Right ventricle myocardium inferior (tissue), 1 donor: ENCODE measurements at places on chromosomes 7 and 10. TPM values are rescaled to one million over a fixed set of nuclear protein-coding genes. Genes with fewer than 3 reads are reported as not detected.

GRCh38 chr10:80207768-80208370 lies 2.5 kb upstream of the ANXA11 start:
- no peak for DNase-seq

- no peak for DNase-seq
Observed at GRCh38 chr10:103968441-103969391, 1.8 kb downstream of the SLK start.

- no peak for DNase-seq
Observed at GRCh38 chr10:78936412-78937342, 132.1 kb upstream of the ZMIZ1 start.

- DNase-seq: no peak
Observed at GRCh38 chr7:2521952-2522591, 2.5 kb downstream of the LFNG start.

DNA sequence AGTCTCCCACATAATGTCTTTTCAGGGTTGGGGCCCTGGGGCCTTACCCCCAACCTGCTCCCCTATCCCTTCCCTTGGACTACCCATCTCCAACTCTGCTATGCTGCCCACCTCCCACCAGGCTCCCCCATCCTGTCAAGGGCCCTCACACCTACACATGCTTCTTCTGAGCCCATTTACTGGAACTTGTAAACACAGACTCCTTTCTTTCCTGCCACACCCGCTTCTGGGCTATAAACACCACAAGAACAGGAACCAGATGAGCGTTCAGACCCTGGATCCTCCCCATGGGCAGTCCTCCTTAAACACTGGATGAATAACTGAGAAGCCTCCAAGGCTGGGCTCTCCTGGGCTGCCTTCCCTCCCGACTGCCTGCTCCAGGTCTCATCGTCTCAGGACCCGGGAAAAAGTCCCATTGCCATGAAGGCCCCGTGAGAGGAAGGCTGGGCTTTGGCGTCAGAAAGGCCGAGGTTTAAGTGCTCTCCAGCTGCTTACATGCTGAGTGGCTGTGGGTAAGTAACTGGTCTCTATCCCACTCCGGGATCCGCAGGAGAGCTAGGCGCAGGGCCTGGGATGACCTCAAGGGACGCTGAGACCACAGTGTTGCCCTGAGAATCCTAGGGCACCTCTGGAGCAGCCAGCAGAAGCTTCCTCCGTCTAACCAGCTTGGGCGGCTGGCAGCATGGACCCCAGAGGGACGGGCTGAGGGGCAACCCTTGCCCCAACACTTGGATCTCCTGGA lies 15.6 kb upstream of the CRHR2 start:
- DNase-seq: peak; percentile 49

DNA sequence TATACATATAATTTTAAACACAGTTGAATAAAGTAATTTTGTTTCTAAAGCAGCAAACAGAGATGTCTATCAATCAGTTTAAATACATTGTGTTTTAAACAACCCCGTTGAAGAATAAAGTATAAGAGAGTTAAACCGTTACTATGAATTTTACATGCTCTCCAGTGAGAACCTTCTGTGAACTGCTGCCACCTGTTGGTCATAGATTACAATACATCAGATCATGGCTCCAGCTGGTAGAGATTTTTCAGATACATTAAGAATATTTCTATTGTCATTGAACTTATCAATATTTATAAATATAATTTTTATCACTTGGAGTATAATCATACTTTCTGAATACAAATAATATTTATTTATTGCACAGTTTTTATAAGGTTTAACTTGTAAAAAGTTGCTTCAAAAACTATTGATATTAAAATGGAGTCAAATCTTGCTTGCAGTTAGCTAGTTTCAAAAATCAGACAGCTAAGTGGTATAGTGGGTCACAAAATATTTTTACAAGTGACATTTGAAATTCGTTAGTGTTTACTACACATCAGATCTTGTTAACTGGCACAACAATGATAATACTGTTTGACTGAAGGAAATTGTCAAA lies 561.2 kb upstream of the PHF14 start:
- DNase-seq: no peak

GRCh38 chr10:80405626-80406025 lies 2.7 kb upstream of the PRXL2A start:
- no peak for DNase-seq

GRCh38 chr10:129621693-129622092 lies 154.7 kb downstream of the MGMT start:
- no peak for DNase-seq

GRCh38 chr7:37341033-37341630 lies 107.5 kb downstream of the ELMO1 start:
- no peak for DNase-seq

DNA sequence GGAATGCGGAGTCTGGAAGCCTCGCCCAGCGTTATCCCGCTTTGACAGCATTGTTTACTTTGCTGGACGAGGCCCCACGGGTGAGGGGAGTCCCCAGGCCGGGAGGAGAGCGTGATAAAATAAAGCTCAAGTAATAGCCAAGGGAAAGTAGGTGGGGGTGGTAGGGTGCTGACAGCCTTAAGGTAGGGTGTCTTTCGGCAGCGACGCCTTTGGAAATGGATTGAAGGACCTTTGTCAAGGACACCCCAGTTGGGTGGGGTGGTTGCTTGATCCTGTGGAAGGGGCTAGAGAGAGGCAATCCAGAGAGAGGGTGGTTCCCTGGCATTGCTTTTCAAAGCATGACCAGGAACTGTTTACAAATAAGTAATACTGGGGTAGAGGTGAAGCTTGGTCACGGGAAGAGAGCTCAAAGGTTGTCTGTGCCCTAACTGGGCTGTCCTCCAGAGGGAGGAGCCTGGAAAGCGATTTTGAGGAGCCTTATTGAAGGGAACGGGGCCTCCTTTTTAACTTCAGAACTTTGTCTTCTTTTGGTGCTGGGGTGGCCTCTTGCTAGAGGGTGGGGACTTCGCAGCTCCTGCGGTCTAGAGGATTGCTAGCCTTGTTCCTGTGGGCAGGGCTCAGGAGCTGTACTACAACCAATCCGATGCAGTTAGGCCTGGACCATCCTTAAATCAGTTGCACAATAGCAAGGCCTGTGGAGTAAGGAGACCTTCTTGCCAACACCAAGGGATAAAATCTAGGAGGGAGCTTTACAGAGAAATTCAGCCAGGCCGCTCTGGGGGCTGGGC lies 1.3 kb downstream of the EIF4EBP2 start:
- peak; percentile 88 for DNase-seq

DNA sequence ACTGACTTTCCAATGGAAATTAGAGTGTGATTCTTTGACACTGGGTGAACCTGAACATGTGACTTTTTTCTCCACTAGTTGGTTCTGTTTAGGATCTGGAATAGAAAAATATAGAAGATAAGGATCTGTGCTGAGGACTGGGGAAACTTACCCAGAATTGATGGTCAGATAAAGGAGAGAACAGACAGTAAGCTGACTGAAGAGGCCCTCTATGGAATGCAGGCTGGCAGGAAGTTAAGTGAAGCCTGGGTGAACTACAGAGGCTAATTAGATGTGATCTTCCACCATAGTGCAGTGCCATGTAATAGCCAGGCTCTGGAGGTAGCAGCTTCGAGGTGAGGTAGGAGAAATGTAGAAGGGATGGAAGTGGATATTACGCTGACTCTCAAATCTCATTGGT lies 455.3 kb downstream of the PLXDC2 start:
- no peak for DNase-seq

DNA sequence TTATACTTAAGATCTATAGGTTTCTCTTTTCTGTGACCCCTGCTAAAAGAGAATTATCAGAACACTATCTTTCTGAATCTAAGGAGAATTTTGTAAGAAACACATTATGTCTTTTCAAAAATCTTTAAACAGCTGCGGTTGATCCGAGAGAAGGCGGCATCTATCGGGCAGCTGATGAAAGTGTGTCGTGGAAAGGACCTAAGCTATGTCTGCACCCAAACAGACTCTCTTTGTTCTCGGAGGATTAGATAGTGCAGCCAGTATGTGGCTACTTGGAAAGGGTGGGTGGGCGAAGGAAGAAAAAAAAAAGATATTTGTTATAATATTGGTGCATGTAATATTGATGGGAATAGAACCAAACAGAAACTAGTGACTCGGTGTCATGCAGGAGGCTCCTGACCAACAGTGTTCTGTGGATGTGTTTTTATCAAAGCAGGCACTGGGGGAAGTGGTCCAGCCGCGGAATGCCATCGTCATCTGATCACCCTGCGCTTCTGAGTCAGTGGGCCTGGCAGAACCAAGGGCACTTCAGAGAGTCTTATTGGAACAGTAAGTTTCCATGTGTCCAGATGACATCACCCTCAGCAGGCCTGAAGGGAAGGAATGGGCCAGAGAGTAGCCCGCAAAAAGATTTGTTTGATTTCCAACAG lies 509.7 kb upstream of the AKR1E2 start:
- DNase-seq: no peak

DNA sequence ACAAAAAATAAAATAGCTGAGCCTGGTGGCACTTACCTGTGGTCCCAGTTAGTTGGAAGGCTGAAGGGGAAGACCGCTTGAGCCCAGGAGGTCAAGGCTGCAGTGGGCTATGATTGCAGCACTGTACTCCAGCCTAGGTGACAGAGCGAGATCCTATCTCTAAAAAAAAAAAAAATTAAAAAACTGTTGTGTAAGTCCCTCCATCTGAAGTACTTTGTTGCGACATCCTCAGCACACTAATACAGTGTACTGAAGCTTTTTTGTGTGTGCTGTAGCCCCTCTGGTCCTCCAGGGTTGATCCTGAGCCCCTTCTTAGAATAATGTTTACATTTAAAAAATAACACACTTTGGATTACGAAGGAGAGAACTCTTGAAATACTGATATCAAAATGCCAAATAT lies 71.3 kb downstream of the PFKFB3 start:
- no peak for DNase-seq

KIF5B gene
- total RNA-seq: 138 TPM

HGF gene
- 3.1 TPM for total RNA-seq

GRCh38 chr10:78441694-78442093 lies 408.0 kb downstream of the RPS24 start:
- DNase-seq: no peak

DNA sequence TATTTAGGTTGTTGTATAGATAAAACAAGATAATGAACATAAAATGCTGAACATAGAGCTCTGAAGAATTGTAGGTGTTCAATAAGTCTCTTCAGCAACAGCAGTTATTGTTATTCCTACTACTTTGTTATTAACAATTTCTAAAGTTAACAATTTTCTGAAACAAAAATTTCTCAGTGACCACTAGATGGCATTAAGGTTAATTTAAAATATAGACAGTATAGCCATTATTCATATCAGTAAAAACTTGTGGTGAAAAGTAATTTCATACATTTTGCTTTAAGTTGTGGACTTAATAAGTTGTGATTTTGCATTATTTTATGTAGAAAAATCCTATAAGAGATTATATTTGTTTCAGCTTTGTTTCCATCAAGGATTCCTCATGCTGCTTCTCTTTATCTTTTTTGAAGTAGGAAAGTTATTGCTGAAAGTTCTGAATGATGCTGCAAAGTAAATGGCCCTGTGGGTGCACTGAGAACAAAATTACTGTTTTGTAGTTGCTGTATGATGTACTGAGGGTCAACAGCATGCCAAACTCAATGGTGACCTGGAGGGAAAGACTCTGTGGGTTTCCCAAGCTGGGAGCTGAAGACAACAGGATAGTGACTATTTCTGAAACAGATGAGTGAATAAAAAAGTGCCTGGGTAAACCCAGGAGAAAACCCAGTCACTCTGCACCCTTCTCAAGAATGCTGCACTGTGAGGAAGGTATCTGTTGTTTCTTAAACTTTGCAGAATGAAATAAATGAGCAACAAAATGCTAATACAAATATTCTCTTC lies 253.6 kb downstream of the KIF20B start:
- no peak for DNase-seq

UFSP1 gene
- total RNA-seq: 1.9 TPM

- DNase-seq: no peak
Observed at GRCh38 chr10:125154529-125154928, 5.8 kb downstream of the CTBP2 start.

FKBP14 gene
- 8.5 TPM for total RNA-seq
